ENCODE measurements at places on chromosomes 11 and 22.
A peak's percentile ranks its signal among the peaks of the same experiment; 100 is the strongest.

DNA sequence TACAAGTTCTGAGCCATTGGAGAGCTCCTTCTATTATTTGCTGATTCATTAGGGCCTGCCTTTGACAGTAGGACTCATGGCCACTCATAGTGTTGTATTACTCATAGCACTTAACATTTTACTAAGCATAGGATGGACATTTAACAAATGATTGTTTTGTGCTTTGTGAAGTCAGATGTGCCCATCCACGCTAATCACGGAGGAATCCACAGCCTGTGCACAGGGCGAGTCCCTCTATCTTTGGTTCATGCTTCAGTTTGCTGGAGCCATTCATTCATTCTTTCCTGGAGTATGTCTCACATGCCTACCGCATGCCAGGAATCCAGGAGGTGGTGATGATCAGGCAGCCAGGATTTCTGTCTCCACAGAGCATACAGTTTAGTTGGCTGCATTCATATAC, 254.1 kb downstream of the NTM start:
- no peak for DNase-seq

DNA sequence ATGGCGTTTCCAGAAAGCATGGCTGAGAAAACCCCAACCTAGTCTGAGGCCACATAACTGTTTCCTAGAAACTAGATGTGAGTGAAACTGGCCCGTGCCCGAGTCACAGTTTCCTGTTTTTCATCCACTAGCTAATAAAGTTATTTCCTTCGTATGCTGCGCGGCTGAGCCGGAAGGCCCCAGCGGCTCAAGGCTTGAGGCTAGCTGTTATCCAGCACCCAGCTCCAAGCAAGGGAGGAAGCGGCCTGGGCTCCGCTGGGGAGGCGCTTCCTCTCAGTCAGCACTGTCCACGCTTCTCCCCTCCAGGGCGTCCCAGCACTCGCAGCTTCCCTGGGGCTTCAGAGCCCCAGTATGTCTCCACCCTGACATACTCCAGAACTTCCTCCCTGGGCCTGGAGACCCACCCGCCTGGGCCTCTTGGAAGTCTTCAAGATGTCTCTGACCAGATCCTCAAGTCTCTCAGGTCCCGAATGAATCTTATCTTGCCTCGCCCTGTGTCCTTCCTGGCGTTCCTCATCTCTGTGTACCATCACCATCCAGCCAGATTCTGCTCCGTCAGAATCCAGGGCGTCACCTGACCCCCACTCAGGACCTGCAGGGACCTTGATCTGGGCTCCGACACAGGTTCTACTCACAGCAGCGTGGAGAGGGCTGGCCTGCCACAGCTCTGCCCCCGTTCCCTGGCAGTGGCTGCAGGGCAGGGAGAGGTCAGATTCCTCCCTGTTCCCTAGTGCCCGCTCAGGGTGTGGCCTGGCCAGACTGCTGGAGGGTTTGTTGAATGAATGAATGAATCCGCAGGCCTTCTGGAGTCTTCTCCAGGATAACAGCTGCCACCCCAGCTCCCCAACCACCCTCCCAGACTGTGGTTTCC, 81.9 kb downstream of the LRRC32 start:
- no peak for DNase-seq

DNA sequence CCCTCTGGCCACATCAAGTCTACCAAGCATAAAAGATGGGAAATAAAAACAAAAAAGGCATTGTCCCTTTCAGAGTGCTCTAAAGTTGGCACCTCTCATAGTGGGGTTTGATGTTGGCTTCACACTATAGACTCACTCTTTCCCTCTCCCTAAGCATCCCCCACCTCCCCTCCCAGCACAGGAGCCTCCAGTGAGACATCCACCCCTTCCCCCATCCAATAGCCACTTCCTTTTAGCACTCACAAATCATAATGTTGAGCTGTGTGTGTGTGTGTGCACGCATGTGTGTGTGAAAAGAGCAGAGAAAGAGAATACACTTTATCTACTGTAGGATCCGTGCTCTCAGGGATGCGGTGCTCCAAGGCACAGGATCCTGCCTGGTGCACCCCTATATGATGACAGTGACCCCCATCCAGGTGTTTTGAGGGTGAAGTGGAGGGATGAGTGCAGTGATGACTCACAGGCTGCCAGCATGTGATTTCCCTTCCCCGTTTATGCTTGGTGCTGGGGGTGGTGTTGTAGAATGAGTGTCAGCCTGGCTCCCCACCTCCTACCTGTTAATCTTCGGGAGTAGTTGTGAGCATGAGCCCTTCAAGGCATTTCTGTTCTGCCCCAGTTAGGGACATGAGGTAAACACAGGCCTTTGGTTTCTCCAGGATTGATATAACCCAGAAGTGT, 235.2 kb upstream of the B3GAT1 start:
- DNase-seq: no peak

- DNase-seq: peak; percentile 77
Measured at GRCh38 chr22:37643225-37643847, 3.9 kb downstream of the SH3BP1 start.

GRCh38 chr22:44888491-44889254, 121.1 kb downstream of the PHF21B start:
- no peak for DNase-seq

DNA sequence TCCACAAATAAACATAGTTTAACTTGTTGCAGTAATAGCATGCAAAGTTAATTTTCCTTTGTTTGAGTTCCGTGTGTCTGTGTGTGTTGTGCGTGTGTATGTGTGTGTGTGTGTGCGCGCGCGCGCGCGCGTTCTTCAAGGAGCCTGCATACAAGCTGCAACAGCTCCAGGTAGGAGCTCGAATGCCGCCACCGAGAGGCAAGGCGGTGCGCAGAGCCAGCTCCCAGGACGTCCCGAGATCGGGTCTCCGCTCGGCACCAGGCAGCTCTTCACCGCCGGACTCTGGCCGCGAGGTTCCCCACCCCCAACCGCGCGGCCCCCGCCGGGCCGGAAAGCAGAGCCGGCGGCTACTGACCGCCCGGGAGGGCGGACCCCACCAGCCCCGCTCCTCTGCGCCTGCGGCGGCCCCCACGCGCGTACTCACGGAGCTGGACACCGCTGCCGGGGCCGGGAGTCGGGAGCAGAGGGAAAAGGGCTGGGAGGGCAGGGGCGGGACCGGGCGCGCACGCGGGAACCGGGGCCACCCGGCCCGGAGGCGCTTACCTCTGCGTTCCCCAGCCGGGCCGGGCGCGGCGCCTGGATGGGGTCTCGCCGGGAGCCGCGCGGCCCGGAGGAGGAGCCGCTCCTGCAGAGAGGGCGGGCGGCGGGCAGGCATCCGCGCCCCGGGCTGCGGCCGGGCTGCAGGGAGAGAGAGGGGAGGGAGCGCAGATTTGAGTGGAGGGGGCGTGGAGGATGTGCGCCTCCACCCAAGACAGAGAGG, 40.4 kb upstream of the AKIP1 start:
- no peak for DNase-seq

GRCh38 chr11:18064450-18065054, 18.5 kb upstream of the TPH1 start:
- DNase-seq: no peak

DNA sequence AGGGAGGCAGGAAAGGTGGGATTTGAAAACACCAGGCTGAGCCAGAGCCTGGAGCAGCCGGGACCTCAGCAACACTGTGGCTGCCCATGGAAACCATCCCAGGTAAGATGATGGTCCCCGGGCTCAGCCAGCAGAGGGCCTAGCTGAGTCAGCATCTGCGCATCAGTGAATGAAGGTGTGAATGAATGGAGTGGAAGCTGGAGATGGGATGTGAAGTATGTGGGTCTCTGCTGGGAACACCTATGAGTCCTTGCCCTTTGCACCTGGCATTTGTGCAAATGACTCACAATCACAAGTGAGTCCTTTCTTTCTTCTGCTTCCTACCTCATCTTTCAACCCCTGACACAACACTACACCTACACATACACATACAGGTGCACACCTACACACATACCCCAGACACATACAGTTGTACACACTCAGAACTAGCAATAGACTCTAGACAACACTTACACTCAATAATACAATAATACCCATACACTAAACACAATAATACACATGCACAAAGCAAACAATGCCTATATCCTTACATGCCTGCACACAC, 62.8 kb upstream of the PRDM11 start:
- no peak for DNase-seq

- no peak for DNase-seq
Measured at GRCh38 chr11:121037016-121037415, 13.1 kb downstream of the TBCEL start.

DNA sequence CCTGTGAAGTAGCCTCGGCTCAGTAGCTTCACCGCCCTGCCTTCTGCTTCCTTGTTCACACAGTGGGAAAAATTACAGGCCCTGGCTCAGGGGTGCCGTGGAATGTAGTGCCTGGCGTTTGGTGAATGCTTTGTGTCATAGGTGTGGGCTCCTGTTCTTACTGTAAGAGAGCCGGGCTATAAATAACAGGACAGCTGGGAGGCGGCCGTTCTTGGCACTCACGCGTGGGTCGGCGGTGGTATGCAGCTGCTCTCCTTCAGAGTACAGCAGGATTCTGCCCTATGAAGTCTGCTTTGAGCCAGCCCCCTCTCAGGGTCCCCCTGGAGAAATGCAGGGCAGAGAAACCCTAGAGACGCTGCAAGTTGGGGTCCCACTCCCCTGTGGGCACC, 84.2 kb downstream of the CTTN start:
- DNase-seq: no peak

DNA sequence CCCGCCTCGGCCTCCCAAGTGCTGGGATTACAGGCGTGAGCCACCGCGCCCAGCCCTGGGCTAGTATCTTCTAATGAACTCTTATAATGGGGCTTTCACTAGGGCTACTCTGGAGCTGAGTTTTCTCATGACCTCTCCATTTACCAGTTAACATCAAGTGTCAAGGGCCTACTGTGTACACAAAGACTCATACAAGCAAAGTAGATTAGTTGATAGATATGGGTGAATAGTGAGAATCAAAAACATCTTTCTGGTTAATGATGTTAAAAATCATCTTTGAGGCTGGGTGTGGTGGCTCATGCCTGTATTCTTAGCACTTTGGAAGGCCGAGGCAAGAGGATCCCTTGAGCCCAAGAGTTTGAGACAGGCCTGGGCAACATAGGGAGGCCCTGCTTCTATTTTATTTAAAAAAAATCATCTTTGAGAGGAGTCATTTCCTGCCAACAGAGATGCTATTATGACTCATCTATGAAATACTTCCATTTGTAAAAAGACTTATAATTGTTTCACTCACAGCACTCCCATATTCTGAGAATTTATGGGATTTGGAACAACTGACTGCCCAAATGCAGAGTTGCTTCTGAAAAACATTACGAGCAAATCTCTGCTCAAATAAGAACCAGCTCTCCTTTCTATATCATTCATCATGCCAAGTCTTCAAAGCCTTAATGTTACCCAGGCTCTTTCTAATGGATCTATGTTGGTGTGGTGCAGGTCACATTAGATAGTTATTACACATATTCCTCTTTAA, 57.0 kb downstream of the GDPD4 start:
- DNase-seq: no peak

GRCh38 chr11:66950112-66950535, 8.1 kb downstream of the PC start:
- no peak for DNase-seq

GRCh38 chr11:13118194-13118593, 109.1 kb downstream of the RASSF10 start:
- DNase-seq: no peak
